ENCODE measurements at places on chromosomes 6 and 20.

GRCh38 chr20:62695448-62696414, 12.9 kb upstream of the NTSR1 start:
- DNase-seq: no peak

- no peak for DNase-seq
Observed at GRCh38 chr6:52937908-52938307, 28.4 kb upstream of the GSTA3 start.

GRCh38 chr6:90896075-90896547, 309.2 kb upstream of the MAP3K7 start:
- DNase-seq: no peak

DNA sequence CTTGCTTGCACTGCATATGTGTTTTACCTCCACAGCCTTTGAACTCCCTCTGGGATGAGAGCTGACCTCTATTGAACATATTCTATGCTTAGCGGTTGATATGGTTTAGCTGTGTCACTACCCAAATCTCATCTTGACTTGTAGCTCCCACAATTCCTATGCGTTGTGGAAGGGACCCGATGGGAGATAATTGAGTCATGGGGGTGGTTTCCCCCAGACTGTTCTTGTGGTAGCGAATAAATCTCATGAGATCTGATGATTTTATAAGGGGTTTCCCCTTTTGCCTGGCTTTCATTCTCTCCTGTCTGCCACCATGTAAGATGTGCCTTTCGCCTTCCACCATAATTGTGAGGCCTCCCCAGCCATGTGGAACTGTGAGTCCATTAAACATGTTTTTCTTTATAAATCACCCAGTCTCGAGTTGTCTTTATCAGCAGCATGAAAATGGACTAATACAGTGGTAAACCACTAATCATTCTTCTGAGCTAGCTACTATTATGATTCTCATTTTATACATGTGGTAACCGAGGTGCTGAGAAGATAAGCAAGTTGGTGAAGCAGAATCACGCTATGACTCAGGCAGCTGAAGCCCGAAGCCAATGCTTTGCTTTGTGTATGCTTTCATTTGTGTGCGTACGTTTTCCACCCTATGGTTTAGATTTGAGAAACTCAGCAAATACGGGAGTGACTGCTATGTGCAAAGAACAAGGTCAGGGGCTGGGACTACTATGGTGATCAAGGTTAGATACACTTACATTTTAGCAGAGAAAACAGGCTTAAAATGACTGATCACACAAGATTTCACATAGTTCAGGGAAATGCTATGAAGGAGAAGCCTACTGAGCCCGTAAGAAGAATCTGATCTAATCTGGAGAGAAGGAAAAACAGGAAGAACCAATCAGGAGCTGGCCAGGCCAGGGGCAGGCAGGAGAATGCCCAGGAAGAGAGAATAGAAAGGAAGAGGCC, 363.5 kb downstream of the ESR1 start:
- no peak for DNase-seq

DNA sequence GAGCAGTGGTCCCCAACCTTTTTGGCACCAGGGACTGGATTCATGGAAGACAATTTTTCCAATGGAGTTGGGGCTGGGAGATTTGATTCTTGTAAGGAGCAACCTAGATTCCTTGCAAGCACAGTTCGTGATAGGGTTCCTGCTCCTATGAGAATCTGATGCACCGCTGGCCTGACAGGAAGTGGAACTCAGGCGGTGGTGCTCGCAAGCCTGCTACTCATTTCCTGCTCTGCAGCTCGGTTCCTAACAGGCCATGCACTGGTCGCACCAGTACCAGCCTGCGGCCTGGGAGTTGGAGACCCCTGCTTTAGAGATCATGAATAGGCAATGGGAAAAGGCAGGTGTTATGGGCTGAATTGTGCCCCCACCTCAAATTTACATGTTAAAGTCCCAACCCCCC, 131.2 kb downstream of the PFDN4 start:
- no peak for DNase-seq

- no peak for DNase-seq
Observed at GRCh38 chr6:57108691-57109090, 18.7 kb downstream of the ZNF451 start.

- DNase-seq: no peak
Observed at GRCh38 chr6:136895901-136896300, 26.2 kb upstream of the SLC35D3 start.
